Stimulated activated CD4-positive, alpha-beta T cell treated with anti-CD3 and anti-CD28 coated beads, Interleukin-2, amount 100 ng/mL, for 24 hours (primary cell): ENCODE measurements at places on chromosomes 3 and 15.
A peak's percentile ranks its signal among the peaks of the same experiment; 100 is the strongest.

DNA sequence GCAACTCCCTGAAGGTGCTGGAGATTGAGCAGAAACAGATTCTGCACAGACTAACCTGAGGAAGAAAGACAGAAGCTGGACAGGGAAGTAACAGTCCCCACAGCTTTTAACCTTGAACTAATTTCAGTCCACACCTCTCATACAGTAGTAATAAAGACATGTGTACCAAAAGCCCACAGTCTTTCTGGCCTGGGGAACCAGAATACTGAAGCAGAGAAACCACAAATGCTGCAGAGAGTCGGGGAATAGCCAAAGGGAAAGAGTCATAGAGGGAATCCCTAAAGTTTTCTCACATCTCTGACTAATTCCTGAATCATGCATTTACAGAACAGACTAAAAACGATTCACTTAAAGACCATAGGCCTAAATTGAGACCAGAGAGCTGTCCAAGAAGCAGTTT, 503.4 kb upstream of the NECTIN3 start:
- no peak for DNase-seq

- peak; percentile 22 for DNase-seq
Measured at GRCh38 chr3:189298469-189299375, 127.0 kb downstream of the TPRG1 start.

- no peak for DNase-seq
Measured at GRCh38 chr3:43512754-43513404, 108.9 kb downstream of the ANO10 start.

DNA sequence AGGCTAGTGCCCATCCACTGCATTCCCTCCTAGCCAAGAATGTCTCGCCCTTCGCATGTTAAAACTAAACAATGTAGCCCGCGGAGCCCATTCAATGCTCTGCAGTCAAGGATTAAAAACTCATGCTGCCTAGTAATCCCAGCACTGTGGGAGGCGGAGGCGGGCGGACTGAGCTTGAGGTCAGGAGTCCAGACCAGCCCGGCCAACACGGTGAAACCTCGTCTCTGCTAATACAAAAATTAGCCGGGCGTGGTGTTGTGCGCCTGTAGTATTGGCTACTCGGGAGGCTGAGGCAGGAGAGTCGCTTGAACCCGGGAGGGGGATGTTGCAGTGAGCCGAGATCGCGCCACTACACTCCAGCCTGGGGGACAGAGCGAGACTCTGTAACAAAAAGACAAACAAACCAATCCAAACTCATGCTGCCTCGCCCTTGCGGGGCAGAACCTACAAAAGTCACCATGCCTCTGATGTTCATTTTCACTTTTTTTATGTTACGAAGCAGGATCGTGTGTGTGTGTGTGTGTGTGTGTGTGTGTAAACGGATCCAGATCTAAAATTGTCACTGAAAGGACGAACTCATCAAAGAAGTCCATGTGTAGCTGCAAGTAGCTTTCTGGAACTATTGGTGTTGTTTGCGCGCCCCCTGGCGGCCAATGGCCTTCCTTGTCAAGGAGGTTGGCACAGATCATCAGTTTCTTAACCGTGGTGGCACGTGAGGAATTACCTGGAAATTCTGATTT, 54.8 kb upstream of the SPESP1 start:
- DNase-seq: peak; percentile 95

- no peak for DNase-seq
Measured at GRCh38 chr3:106299300-106300098, 430.7 kb upstream of the CBLB start.

DNA sequence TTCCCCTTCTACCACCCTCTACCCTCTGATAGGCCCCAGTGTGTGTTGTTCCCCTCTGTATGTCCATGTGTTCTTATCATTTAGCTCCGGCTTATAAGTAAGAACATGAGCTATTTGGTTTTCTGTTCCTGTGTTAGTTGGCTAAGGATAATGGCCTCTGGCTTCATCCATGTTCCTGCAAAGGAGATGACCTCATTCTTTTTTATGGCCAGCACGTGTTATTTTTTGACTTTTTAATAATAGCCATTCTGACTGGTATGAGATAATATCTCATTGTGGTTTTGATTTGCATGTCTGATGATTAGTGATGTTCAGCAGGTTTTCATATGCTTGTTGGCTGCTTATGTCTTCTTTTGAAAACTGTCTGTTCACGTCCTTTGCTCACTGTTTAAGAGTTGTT, 63.1 kb upstream of the NPHP3 start:
- DNase-seq: no peak
